ENCODE measurements at places on chromosomes 7 and 10.

DNA sequence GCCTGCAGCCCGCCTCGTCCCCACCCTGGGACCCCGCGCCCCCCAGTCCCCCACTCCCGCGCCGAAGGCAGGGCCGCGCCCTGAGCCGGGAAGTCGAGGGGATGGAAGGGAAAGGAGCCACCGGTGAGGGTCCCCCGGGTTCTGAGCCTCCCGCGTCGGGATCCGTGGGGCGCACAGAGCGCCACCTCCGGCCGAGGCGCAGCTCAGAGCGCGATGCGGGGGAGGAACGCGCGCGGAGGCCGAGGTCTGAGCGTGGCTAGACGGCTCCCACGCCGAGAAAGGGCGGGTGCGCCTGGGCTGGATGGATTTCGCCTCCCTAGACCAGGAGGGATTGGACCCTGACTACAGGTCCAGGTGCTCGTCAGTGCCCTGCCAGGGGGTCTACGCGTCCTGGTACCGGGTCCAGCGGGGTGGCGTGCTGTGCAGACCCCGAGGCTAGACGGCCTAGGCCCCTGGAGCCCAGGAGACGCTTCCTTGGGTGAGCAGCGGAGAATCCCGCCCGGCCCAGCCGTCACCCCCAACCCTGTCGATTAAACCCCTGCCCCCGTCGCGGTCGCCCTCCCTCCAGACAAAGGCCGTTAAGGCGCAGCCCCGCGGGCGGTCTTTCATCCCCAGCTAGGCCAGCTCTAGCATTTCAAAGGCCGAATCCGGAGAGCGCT lies 986 bp upstream of the PDGFA start:
- no peak for DNase-seq

GRCh38 chr10:34434119-34434594 lies 380.9 kb downstream of the PARD3 start:
- DNase-seq, result no peak

DNA sequence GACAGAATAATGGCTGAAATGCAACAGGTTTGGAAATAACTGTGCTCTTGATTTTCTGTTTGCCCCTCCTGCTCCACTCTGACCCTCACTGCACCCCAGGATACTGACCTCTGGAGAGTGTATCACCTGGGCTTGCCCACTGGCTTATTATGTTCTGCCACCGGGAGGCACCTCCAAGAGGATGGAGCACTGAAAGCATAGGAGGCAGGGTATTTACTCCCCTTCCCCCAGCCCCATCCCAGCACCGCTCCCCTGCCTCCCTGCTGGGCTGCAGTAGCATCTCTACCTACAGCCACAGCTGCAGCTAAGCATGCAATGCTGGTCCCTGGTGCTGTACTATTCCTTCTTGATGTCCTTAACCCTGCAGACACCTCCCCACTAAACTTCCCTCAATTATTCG lies 26.4 kb downstream of the RAB11FIP2 start:
- DNase-seq, result no peak

DNA sequence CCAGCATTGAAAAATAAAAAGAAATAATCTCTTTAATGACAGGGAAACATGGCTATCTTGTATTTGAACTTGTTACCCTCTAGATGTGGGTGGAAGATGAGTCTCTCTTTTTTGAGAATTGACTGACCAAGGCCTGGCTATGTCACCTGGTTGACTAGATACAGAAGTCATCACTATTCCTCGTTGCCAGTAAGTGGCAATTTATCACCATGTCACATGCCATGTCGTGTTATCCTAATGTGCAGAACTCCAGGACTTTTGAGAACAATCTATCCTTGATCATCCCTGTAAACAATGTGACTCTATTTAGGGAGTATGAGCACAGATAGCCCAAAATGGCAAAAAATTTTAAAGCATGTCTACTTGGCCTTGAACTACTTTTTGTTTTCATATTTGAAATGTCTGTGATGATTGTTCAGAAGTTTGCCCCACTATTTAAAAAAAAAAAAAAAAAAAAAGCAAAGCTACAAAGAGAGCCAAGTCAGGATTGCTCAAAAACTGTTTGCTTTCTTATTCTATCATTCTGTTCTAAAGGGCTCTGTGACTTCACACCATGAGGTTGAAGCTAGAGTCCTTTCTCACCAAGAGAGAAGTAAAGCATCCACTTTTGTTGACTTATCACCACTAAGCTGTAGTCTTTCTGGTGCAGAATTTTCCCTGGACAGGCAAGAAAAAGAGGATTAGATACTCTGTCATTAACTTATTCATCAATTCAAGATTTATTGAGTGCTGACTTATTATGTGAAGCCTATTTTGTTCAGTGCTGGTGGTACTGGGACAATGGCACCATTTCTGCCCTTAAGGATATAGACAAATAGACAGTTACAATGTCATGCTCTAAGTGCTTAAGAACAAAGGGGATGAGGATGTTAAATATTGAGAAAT lies 10.4 kb upstream of the WIPF3 start:
- DNase-seq, result no peak

- DNase-seq, result no peak
Observed at GRCh38 chr10:110704906-110705476, 60.9 kb downstream of the RBM20 start.

GRCh38 chr7:106101726-106102125 lies 10.4 kb downstream of the SYPL1 start:
- DNase-seq, result no peak

- DNase-seq, result no peak
Observed at GRCh38 chr7:132757783-132758182, 181.5 kb upstream of the PLXNA4 start.

Data from activated T-helper 1 cell treated with anti-CD3 and anti-CD28 coated beads, Interleukin-12 subunit alpha, Interleukin-12 subunit beta, Interleukin-2, Interleukin-4 antibody, amounts not matched to agents 30 ng/mL and 10 ng/mL and 1 ng/mL, durations not matched to agents 14 hours and 24 hours and 36 hours (primary cell).